ENCODE measurements at places on chromosomes 16 and 17.

GRCh38 chr16:3728424-3729160 is 11.3 kb upstream of the TRAP1 start:
- DNase-seq: no peak

- DNase-seq: no peak
Measured at GRCh38 chr17:49456183-49456965, 38.7 kb upstream of the NGFR start.

DNA sequence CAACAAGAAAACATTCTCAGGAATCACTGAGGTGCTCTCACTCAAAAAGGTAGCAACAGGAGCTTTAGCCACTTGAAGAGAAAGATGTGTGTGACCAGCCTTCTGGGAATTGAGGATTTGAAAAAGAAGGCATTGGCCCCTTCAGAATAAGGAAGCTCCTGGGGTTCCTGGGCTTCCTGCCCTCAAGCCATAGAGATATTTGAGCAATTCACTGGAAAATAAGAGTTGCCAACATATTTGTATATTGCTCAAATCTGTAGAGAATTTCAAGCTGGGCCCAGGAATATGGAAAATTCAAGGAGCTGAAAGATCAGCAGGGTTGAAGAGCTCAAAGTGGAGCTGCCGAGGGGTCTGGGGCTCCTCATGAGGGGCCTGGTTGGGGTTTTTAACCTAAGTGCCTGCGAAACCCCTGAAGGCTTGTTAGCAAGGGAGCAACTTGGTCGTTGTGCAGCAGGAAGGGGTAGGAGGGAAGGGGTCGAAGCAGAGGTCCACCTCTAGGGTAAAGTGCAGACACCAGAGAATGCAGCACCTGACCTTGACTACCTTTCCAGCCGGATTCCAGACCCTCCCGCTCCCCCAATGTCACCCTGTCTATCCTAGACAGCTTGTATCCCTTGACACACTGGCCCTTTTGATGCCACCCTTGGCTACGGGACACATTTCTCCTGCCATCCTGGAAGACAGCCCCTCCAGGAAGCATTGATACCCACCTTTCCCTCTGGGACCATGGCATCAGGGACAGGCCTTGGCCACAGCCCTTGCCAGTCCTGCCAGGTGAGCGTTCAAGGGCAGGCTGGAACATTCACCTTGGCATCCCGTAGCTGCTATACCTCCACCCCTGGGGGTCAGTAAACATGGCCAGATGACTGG is 67.6 kb upstream of the SREBF1 start:
- no peak for DNase-seq

DNA sequence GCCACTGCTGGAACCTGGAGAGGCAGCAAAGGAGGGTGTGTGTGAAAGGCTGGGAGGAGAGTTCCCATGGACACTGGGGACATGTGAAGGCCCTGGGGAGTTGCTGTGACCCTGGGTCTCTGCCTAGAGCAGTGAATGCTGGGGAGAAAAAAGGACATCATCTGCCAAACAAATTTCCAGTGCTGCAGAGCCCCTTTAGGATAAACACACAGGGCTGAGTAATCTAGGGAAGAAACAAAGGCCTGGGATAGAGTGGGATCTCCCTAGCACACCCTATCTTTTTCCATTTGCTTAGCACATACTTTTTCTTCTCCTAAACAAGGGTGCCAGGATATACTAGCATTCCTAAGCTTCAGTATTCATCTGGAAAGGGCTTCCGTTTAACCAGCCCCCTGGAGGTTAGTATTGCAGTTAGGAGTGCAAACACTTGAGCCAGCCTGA is 3.3 kb upstream of the HIGD1B start:
- no peak for DNase-seq

- DNase-seq: no peak
Measured at GRCh38 chr16:57278494-57278893, 6.0 kb downstream of the PLLP start.

DNA sequence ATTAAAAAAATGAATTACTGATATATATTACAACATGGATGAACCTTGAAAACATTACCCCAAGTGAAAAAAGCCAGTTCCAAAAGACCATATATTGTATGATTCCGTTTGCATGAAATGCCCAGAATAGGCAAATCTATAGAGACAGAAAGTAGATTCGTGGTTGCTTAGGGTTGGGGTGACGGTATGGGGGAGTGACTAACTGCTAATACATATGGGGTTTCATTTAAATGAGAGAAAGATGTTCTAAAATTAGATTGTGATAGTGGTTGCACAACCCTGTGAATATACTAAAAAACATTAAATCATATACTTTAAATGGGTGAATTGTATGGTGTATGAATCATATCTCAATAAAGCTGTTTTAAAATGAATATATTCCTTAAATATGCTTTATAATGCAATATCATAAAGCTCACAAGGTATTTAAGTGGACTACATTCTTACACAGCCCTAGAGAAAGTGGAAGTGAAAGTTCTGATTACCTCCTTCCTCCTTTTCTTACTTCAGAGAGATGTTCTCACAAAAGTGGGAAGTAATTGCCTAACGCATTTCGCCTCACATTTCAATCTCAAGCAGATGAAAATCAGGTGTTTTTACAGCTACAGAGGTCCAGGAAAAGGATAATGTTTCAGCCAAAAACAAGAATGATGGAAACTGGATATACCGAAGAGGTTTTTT is 142.7 kb upstream of the GNAO1 start:
- DNase-seq: no peak

- DNase-seq: peak; percentile 77
Measured at GRCh38 chr17:44308320-44308818, at the start of gene RUNDC3A. RUNDC3A (plus strand) TSS chr17:44308601; CDS start chr17:44308833, 232 bp downstream.

DNA sequence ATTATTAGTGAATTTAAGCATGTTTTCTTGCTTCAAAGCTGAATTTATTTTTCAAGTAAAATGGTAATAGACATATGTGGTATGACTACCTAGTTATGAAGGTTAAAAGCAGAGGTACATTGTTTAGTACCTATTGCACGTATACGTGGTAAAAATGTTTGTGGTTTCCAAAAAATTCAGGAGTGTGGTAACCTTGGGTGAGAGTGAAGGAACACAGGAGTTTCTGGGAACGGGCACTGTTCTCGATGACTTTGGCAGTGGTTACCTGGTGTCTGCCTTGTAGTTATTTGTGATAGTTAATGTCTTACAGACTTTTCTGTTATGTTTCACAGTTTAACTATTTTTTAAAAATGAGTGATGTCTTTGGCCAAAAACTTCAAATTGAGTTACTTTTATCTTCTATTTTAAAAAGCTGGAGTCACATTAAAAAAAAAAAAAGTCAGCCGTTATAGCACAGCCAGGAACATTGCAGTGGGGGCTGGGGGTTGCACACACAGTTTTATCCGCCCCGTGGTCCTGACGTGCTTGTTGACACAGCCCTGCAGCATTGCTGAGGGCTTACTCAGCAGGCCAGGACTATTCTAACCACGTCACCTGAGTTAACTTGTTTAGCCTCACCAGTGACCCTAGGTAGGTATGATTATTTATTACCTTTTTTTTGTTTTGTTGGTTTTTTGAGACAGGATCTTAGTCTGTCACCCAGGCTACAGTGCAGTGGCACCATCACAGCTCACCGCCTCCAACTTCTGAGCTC is 10.9 kb downstream of the JPT2 start:
- DNase-seq: no peak

DNA sequence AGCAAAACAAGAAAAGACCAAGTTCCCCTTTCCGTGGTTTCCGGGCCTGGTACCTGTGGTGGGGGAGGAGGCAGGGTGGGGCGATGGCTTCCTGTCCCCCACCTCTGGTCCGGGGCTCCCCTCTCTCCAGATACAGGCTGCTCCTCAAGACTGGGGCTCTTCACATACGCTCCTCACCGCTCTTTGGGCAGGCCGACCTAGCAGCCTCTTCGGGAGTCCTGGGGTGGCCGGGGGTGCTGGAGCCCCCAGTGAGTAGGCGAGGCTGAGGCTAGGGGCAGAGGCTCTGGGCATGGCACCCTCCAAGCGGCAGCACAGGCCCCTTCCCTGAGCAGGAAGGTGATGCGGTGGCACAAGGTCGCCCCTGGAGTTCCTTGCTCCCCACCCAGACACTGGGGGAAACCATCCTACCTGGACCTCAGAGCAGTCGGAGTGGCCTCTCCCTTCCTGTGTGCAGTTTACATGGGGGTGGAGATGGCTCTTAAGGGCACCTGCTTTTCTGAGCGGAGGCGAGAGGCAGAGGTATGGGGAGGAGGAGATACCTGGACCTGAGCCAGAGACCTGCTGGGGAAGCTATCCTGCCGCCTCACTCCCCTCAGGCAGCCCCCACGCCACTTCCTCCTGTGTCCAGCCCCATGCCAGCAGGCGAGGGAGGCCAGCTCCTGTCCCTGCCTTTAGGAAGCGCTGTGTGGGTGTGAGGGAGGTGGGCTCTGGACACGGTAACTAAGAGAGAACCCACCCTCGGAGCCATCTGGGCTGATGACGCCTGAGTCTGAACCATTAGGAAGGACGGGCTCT is 891 bp downstream of the CORO1A start:
- DNase-seq: no peak

GRCh38 chr17:79545251-79546005 is 65.4 kb downstream of the RBFOX3 start:
- DNase-seq: no peak

- no peak for DNase-seq
Measured at GRCh38 chr17:16873174-16874035, 98.5 kb downstream of the TNFRSF13B start.

- no peak for DNase-seq
Measured at GRCh38 chr17:4852567-4853207, 19.5 kb downstream of the MINK1 start.

GRCh38 chr16:14456793-14457481 is 173.1 kb downstream of the PARN start:
- no peak for DNase-seq

DNA sequence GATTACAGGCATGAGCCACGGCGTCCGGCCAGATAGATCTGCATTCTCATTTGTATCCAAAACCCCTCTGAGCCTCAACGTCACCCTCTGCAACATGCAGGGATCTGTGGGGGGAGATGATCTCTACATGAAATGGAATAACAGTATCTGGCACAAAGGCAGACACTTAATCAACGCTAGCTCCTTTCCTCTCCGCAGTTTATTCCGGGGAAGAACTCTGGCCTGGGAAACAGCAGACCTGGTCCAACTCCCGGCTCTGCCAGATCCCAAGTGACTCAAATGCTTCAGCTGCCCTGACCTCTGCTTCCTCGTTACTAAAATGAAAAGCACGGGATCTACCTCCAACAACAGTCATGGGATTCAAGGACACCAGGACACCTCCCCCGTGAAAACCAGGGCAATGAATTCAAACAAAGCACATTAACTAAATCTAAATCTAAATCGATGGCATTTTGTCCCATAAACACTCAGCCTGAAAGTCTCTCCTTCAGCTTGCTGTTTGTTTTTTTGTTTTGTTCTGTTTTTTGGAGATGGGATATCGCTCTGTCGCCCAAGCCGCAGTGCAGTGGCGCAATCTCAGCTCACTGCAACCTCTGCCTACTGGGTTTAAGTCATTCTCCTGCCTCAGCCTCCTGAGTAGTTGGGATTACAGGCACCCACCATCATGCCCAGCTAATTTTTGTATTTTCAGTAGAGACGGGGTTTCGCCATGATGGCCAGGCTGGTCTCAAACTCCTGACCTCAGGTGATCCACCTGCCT is 78.2 kb downstream of the NXN start:
- DNase-seq: no peak

DNA sequence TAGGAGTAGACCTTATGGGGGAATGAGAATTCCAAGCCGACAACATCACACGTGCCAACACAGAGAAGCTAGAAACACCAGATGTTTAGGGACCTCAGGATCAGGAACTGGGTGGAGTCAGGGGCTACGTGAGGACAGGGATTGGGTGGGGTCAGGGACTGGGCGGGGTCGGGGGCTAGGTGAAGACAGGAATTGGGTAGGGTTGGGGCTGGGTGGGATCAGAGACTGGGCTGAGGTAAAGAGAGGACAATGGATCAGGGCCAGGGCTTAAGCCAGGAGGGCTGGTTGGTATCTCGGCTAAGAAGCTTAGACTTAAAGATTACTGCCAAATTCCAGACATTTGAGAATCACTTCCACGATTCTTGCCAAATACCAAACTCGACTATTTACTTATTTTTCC is 11.6 kb downstream of the TEKT5 start:
- no peak for DNase-seq

- no peak for DNase-seq
Measured at GRCh38 chr17:45672301-45672700, 111.8 kb upstream of the CRHR1 start.

- DNase-seq: no peak
Measured at GRCh38 chr17:70099294-70099693, 24.3 kb downstream of the KCNJ16 start.

- no peak for DNase-seq
Measured at GRCh38 chr17:10087355-10087754, 111.1 kb downstream of the GAS7 start.

DNA sequence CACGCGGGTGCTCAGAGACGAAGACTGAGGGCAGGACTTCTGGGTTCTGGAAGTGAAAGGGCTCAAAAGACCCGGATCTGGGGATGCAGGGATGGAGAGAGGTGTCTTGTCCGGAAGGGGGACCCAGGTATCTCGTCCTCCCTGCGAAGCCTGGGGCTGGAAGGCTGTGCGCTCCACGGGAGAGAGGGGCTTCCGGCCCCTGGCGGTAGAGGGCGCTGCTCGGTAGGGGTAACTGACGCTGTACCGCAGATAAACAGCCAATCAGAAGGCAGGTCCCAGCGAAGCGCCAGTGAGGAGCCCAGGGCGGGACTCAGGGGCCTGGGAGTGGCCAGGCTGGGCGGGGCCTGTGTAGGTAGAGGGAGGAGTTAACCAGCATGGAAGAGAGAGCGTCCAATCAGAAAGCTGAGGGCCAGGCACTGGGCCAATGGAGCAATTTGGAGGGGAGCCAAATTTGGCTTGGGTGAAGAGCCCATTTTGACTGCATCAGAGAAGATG is 804 bp downstream of the TGFB1I1 start:
- no peak for DNase-seq

- no peak for DNase-seq
Measured at GRCh38 chr17:33968350-33969044, 286.6 kb upstream of the CCL2 start.

DNA sequence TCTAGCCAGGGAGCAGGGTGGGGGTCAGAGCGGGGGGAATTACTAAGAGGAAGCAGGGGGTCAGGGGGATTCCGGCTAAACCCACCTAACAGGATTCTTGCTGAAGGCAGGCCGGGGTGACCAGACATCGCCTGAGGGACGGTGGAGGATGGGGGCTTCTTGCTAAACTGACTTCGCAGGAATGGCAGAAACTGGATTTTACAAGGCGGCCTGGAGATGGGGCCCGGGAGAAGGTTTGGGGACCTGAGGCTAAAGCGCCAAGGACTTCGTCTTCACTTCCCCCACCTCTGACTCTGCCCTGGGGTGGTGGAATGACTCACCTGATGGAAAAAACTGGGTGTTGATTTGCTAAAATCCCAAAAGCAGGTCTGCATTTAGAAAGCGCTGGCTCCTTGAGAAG is 23.5 kb downstream of the LGALS3BP start:
- no peak for DNase-seq

All from activated gamma-delta T cell (primary cell).